ENCODE measurements at places on chromosomes 7 and 10.

- DNase-seq: no peak
Measured at GRCh38 chr7:81740403-81740802, 29.4 kb downstream of the HGF start.

DNA sequence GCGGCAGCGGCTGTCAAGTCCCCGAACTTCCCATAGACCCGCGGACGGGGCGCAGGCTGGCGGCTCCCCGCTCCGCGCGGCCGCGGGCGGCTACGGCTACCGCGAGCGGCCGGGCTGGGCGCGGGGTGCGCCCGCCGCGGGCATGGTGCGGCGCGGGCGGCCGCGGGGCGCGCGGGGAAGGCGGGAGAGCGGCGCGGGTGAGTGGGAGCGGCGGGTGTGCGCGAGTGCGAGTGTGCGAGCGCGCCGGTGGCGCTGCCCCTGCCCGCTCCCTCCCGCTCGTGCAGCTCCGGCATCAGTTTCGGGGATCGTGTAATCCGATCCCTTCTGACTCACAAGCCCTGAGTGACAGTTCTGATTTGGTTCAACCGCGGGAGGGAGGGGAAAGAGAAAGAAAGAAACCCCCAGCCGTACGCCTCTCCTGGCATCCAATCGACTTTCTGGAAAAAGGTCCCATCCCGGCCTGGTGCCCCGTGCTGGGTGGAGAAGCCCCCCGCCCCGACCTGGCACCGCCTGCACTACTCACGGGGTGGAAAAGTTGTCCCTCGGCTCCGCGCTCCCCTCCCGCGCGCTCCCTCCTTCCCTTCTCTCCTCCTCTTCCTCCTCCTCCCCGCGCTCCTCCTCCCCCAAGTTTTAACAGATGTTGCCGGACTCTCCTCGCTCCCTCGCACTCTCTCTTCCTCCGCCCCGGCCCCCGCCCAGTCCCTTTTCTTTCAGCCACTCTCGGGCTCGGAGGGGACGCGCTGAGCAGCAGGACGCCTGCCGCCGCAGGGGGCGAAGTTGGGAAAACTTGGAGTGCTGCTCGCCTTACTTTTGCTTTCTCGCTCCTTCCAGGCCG lies at the start of gene GLI3:
Gene GLI3 (minus strand): TSS at position 234 of the 835 bp plus-strand sequence. CDS start 13,956 bp downstream, outside the sequence.
- DNase-seq: no peak

DNA sequence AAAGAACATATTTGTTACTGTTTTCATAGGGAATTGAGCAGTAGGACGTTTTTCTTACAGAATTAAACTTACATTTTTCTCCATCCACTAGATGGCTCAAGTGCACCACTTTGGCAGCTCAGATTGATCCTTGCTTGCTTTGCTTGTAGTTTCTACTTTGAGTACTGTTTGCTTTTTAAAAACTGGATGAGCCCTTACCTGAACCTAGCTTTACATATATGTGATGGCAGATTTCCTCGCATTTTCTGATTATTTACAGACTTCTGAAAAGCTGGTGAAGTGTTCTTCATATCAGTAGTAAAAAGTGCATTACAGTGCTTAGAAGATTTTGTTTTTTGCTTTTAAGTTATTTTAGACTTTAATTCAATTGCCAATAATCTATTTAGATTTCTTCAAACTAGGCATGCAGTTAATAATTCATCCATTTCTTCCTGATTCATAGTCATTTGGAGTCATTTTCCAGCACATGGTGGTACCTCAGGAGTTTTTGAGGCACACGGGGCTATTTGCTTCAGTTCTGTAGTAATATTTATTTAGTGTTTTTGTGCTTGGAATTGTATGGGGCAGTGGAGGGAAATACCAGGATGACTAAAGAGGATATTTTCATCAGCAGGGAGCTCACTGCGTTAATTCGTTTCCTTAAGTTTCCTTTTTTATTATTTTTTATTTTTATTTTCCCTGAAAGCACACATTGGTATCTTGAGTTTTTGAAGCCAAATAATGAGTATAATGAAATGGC lies 57.3 kb downstream of the MAPK8 start:
- peak; percentile 4 for DNase-seq

DNA sequence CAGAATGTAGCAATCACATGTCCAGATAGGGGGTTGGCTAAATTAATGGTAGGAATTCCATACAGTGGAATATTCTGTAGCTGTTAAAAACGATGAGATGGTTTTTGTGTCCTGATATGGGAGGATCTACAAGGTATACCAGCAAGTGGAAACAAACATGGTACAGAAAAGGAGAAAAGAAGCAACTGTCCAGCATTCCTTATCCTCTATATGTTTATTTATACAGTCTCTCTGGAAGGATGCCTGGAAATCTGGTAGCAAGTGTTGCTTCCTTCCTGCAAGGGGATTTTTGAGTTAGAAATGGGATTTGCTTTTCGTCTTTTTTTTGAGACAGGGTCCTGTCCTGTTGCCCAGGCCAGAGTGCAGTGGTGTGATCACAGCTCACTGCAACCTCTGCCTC lies 19.3 kb downstream of the IL15RA start:
- no peak for DNase-seq

GRCh38 chr10:88244781-88245625 lies 338.1 kb downstream of the RNLS start:
- DNase-seq: no peak

- DNase-seq: no peak
Measured at GRCh38 chr10:49369216-49370162, 26.4 kb downstream of the DRGX start.

- no peak for DNase-seq
Measured at GRCh38 chr10:98340940-98341310, 72.9 kb upstream of the LOXL4 start.

GRCh38 chr7:52956379-52956915 lies 79.0 kb upstream of the POM121L12 start:
- DNase-seq: no peak

- no peak for DNase-seq
Measured at GRCh38 chr7:44321796-44322195, 3.6 kb downstream of the CAMK2B start.

GRCh38 chr10:75377869-75378268 lies 23.7 kb downstream of the ZNF503 start:
- no peak for DNase-seq

DNA sequence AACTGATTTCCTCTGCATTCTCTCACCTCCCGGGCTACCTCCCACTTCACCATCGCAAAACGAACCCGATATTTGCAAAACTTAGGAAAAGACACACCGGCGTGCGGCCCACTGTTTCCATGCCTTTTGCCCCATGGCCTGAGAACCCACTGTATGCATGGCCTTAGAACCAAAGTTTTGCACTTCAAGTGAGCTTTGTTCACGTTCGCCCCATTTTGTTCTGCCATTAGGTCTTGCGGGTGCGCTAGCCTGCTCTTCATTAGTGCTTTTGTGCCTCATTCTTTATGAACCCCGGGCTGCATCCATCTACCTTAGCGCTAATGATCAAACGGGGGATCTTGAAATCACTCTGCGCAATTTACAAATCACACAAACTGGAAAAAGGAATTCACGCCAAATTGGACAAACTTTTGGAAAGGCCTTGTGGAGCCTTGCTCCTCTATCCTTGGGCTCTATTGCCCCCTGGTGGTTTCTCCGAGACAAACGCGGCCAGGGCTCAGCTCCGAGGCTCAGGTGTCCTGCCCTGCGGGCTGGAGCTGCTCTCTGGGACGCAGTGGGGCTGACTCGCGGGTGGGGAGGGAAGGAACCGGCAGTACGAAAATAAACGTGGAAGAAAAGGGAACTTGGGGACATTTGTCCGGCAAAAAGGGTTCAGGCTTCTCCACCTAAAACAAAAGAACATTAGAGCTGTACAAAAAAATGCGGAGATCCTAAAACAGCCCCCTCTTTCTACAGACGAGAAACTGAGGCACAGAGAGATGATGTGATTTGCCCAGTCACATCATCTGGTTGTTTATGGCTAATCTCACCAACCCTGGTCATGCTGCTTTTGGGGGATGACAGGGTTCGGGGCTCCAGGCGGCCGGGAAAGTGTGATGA lies 300.4 kb upstream of the NFE2L3 start:
- DNase-seq: peak; percentile 60

DNA sequence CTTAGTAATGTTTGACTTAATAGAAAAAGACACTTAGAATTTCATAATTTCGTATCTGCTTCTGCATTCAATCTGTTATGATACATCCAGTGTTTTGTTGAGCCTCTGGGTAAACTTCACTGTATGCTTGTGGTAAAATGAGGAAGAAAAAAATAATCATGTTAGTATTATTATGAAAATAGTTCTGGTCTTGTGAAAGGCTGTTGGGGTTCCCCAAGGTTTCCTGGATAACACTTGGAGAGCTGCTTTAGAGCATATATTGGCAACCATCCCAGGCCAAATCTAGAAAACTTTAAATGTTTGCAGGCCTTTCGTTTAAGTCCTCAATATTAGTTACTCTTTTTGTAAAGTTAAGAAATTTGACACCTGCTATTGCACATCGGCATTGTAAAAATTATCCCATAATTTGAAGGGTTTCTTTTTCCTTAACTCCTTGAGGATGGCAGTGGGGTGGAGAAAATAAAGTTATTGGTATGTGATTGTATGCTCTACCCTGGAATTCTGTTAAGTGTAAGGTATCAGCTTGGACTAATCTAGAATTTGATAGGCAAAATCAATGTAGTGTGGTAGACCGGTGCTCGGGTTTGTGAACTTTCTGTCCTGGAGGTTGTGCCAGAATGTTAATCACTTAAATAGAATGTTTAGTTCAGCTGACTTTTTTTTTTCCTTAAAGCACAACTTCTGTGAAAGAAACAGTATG lies 54.5 kb downstream of the WAC start:
- no peak for DNase-seq

DNA sequence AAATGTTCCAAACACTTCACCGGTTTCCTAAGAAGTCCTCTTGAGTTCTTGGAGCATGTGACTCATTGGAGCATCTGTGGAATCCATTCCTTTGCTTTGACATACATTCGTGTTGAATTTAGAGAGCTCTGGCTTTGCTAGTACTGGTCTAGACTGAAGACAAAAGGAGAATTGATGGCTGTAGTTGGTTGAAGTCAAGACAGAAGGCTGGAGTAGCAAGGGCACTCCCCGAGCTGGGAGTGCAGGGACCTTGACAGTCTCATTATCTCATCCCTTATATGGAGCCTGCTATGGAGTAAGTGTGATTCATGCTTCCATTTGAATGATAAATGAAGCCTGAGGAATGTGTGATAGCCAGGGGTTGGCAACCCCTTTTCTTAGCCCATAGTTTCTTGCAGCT lies 1249.1 kb downstream of the TYW1 start:
- DNase-seq: no peak

- DNase-seq: no peak
Measured at GRCh38 chr10:7406712-7407333, 4.0 kb downstream of the SFMBT2 start.

- no peak for DNase-seq
Measured at GRCh38 chr7:82210416-82211184, 233.0 kb downstream of the CACNA2D1 start.

DNA sequence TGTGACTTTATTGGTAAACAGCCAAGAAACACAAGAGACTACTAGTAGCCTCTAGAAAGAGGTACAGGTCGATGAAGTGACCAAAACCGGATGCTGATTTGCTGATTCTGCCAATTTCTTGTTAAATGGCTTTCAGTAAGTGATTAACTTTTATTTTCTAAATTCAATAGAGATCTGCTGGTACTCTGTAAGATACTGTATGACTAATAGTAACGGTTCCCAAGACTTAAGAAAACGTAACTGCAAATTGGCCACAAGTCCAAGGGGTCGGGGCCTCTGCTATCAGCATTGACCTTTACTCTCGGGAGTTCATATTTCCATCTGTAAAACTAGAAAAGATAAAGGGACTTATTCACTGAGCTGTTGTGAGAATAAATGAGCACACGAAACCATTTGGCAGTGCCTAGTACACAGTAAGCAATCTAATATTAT lies 1.4 kb downstream of the FAM3C start:
- DNase-seq: no peak

GRCh38 chr7:151600331-151600730 lies 80.6 kb upstream of the RHEB start:
- DNase-seq: no peak

DNA sequence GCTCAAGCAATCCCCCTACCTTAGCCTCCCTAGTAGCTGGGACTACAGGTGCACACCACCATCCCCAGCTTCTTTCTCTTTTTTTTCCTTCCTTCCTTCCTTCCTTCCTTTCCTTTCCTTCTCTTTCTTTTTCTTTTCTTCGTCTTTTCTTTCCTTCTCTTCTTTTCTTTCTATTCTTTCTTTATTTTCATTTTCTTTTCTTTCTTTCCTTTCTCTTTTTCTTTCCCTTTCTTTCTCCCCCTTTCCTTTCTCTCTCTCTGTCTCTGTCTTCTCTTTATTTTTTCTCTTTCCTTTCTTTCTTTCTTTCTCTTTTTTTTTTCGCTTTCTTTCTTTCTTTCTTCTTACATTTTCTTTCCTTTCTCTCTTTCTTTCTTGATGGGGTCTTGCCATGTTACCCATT lies 621.3 kb downstream of the GALNT17 start:
- DNase-seq: no peak

DNA sequence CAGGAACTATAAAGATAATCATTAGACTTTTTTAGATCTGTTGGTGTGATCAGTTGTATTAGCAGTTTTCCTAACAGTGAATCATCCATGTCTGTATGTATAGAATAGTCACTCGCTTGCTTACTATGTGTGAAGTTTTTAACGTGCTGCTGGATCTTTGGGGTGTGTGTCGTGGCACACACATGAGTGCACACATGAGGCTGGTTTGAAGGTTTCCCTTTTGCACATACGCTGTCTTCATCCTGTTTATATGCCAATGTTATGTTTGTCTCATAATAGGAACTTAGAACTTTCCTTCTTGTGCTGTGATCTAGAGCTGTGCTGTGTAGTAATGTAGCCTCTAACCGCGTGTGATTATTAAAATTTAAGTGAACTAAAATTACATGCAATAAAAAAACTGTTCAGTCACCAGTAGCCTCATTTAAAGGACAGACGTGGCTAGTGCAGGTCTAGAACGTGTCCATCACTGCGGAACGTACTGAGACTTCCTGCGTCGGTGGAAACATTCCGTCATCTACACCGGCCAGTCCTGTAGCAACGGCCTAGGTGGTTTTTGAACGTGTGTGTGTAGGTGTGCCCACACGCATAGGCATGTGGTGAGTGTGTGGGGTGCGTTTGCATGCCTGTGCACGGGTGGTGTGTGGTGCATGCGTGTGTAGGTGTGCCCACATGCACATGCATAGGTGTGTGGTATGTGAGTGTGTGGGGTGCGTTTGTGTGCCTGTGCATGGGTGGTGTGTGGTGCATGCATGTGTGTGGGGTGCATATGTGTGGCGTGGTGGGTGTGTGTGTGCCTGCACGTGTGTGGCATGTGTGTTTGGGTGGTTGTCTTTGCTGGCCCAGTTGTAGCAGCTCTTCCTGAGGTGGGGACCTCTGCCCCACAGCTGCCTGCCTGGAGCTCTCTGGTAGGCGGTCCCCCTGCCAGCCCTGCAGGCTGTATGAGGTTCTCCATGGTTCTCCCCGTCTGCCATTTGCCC lies 56.6 kb downstream of the INPP5A start:
- DNase-seq: no peak

DNA sequence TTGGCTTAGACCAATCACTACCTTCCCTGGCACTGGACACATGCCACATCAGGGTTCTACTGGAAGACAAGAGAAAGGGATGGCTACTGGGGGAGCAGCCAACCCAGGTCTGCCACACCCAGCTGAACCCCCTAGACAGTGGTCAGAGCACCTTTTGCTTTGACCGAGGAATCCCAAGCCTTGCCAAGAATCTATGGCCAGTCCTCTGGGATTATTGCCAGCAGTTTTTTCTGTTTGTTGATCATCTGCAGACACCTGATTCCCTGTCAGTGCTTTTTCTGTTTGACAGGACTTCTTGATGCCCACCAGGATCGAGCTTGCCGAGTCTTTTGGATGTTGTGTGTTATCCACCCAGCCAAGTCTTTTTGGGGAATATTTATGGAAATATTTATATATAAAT lies 476.2 kb upstream of the GALNT17 start:
- DNase-seq: no peak
